ENCODE measurements at places on chromosomes 7 and 10.
A peak's percentile ranks its signal among the peaks of the same experiment; 100 is the strongest.

GRCh38 chr7:140646931-140647647 is 6.5 kb upstream of the DENND2A start:
- peaks cover 34% of the 10 kb centered on the region for H3K27me3 ChIP-seq
- peaks cover 7% of the 10 kb centered on the region for H3K4me1 ChIP-seq
- no peaks in the 10 kb centered on the region for H3K36me3 ChIP-seq
- no peak overlapping the region for H3K4me3 ChIP-seq
- H3K27ac ChIP-seq = no peak overlapping the region
- peak; percentile 42 for DNase-seq

GRCh38 chr7:98240961-98241673 is 10.9 kb downstream of the TECPR1 start:
- H3K36me3 ChIP-seq = peaks cover 76% of the 10 kb centered on the region
- DNase-seq = peak; percentile 43
- H3K4me3 ChIP-seq = no peak overlapping the region
- H3K27me3 ChIP-seq = no peaks in the 10 kb centered on the region

- no peaks in the 10 kb centered on the region for H3K27me3 ChIP-seq
- no peak overlapping the region for H3K27ac ChIP-seq
- H3K4me1 ChIP-seq = no peaks in the 10 kb centered on the region
These were observed 118.6 kb downstream of the CNTNAP2 start for GRCh38 chr7:146235195-146235594.

- H3K27ac ChIP-seq = no peak overlapping the region
- no peak overlapping the region for H3K4me3 ChIP-seq
- peaks cover 81% of the 10 kb centered on the region for H3K27me3 ChIP-seq
These were observed 1.0 kb downstream of the FFAR4 start for GRCh38 chr10:93567277-93568104.

- no peaks in the 10 kb centered on the region for H3K36me3 ChIP-seq
- H3K4me3 ChIP-seq = no peak overlapping the region
- no peak for DNase-seq
- H3K27ac ChIP-seq = no peak overlapping the region
These were observed 30.1 kb downstream of the ENTPD1 start for GRCh38 chr10:95785942-95786669.

- H3K27ac ChIP-seq = no peak overlapping the region
- DNase-seq = peak; percentile 45
- H3K27me3 ChIP-seq = peaks cover 5% of the 10 kb centered on the region
- H3K4me3 ChIP-seq = no peak overlapping the region
These were observed 1.5 kb upstream of the LRRC4 start for GRCh38 chr7:128032605-128033235.

DNA sequence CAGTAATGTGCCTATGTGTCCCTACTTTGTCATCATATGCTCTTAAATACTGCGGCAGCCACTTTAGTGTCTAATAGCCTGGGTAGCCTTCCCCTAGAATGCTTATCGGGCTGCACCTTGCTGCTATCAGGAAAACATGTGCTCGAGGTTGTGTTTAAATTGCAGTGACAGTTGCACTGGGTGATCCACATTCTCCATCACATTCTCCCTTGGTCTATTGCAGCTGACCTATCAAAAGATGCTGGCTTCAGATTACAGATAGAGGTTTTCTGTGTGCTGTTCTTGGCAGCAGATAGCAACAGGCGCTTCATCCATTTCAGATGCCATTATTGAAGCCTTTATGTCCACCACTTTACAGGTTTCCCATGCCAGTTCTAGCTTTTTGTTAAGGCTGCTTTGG is 130.1 kb upstream of the MDFIC start:
- H3K36me3 ChIP-seq = peaks cover 2% of the 10 kb centered on the region
- no peak for DNase-seq
- H3K4me3 ChIP-seq = no peak overlapping the region

GRCh38 chr7:91872928-91873327 is 7.6 kb downstream of the MTERF1 start:
- no peak for DNase-seq
- peaks cover 33% of the 10 kb centered on the region for H3K4me1 ChIP-seq
- H3K27me3 ChIP-seq = no peaks in the 10 kb centered on the region
- H3K27ac ChIP-seq = no peak overlapping the region
- H3K36me3 ChIP-seq = peaks cover 76% of the 10 kb centered on the region

- DNase-seq = peak; percentile 65
- no peaks in the 10 kb centered on the region for H3K36me3 ChIP-seq
- H3K27ac ChIP-seq = no peak overlapping the region
- peaks cover 68% of the 10 kb centered on the region for H3K27me3 ChIP-seq
- no peak overlapping the region for H3K4me3 ChIP-seq
- peaks cover 10% of the 10 kb centered on the region for H3K4me1 ChIP-seq
These were observed 2.2 kb downstream of the CFAP46 start for GRCh38 chr10:132939957-132940790.

GRCh38 chr10:26441491-26442214 is 3.5 kb downstream of the APBB1IP start:
- peak overlapping the region; percentile 75 for H3K4me3 ChIP-seq
- H3K27ac ChIP-seq = peak overlapping the region; percentile 94
- H3K4me1 ChIP-seq = peaks cover 62% of the 10 kb centered on the region
- DNase-seq = no peak
- H3K27me3 ChIP-seq = no peaks in the 10 kb centered on the region

DNA sequence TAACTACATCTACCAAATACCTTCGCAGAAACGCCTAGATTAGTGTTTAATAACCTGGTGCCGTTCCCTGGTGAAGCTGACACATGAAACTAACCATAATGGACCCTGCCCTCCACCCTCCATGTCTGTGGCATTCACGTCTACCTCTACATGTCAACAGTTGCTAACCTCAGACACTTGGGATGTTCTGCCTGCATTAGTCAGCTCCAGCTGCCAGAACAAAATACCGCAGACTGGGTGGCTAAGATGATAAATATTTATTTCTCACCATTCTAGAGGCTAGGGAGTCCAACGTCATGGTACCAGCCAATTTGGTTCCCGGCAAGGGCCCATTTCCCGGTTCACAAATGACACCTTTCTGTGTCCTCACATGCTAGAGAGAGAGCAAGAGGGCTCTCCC is 118.5 kb upstream of the CHST15 start:
- no peaks in the 10 kb centered on the region for H3K4me1 ChIP-seq
- no peak overlapping the region for H3K27ac ChIP-seq
- H3K27me3 ChIP-seq = no peaks in the 10 kb centered on the region
- no peak for DNase-seq

- peaks cover 6% of the 10 kb centered on the region for H3K27me3 ChIP-seq
- no peak for DNase-seq
- H3K4me1 ChIP-seq = no peaks in the 10 kb centered on the region
- no peaks in the 10 kb centered on the region for H3K36me3 ChIP-seq
- no peak overlapping the region for H3K4me3 ChIP-seq
These were observed 212.3 kb downstream of the FANK1 start for GRCh38 chr10:126108693-126109092.

- peaks cover 50% of the 10 kb centered on the region for H3K27me3 ChIP-seq
- H3K4me1 ChIP-seq = no peaks in the 10 kb centered on the region
- H3K27ac ChIP-seq = no peak overlapping the region
- no peaks in the 10 kb centered on the region for H3K36me3 ChIP-seq
These were observed 52.3 kb upstream of the SLC35B4 start for GRCh38 chr7:134368851-134369544.

DNA sequence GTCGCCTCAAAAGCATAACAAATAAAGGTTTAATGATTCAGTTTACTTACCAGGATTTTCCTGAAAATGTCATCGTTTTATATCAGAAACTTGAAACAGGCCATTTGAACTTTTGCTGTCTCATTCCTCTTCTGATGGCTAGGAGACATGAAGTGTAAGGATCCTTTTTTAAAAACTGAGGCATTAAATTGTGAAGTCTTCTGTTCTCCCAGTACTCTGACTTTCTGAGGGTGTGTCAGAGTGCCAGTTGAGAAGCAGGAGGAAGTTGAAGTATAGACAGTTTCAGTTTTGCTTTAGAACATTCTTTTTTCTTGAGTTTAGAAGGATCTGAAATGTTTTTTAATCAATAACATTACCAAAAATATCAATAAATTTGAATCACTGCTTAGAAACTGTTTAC is at the start of gene SAMD9L:
Gene SAMD9L (minus strand): TSS at position 242 of the 400 bp plus-strand sequence. CDS start 12,414 bp downstream, outside the sequence.
- DNase-seq = no peak
- peak within 1 kb of the TSS; percentile 88 for H3K27ac ChIP-seq
- H3K36me3 ChIP-seq = peaks cover 16% of the 10 kb centered on the region
- H3K4me1 ChIP-seq = peaks cover 34% of the 10 kb centered on the region

- no peak overlapping the region for H3K27ac ChIP-seq
- no peaks in the 10 kb centered on the region for H3K36me3 ChIP-seq
These were observed 166.3 kb downstream of the RNLS start for GRCh38 chr10:88416801-88417200.

- no peaks in the 10 kb centered on the region for H3K36me3 ChIP-seq
- no peak overlapping the region for H3K27ac ChIP-seq
- H3K27me3 ChIP-seq = no peaks in the 10 kb centered on the region
These were observed 9.7 kb upstream of the MKRN1 start for GRCh38 chr7:140489026-140489359.

DNA sequence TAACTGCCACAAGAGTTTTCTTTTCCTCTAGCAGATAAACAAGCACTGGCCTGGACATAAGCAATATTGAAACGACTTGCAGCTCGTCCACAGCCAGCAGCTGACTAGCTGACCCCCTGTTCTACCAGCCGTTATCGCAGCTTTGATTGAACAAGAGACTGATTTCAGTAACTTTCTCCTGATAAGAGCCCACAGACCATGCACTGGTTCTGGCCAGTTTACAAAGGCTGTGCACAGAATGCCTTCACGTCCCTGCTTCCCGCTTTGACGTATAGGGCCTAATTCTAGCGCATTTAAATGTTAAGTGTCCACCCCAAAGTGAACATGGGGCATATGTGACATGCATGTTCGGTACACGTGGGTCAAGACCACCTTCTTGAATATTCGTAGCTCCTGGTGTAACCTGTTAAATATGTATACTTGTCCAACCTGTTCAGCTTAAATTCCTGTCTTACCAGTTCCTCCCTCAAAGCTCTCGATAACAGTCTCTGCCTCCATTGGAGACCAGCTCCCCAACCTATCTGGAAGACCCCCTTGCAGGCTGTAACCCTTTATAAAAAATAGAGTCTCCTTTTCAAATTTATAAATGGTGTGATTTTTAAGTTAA is 69.2 kb downstream of the LYZL1 start:
- no peaks in the 10 kb centered on the region for H3K36me3 ChIP-seq
- H3K27ac ChIP-seq = no peak overlapping the region
- H3K27me3 ChIP-seq = no peaks in the 10 kb centered on the region

GRCh38 chr10:45160271-45160670 is 155.1 kb downstream of the OR13A1 start:
- H3K27me3 ChIP-seq = peaks cover 7% of the 10 kb centered on the region
- H3K36me3 ChIP-seq = no peaks in the 10 kb centered on the region
- H3K4me3 ChIP-seq = no peak overlapping the region
- peaks cover 2% of the 10 kb centered on the region for H3K4me1 ChIP-seq

DNA sequence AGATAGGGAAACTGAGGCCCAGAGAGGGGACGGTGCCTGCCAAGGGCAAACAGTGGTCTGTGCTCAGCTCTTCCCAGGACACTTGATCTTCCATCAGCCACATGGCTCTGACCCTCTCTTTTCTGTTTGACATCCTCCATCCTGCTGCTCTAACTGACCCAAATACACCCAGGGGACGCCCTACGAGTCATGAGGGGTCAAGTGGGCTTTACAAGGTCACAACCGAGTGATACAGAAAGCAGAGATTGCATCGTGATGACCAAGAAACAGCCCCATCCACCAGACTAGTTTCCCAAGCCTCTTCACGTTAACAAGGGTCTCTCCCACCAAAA is 131.2 kb upstream of the UNC5B start:
- H3K4me1 ChIP-seq = no peaks in the 10 kb centered on the region
- no peaks in the 10 kb centered on the region for H3K36me3 ChIP-seq
- H3K27me3 ChIP-seq = no peaks in the 10 kb centered on the region
- no peak overlapping the region for H3K4me3 ChIP-seq
- H3K27ac ChIP-seq = no peak overlapping the region

GRCh38 chr10:131266936-131267813 is 44.3 kb downstream of the TCERG1L start:
- no peaks in the 10 kb centered on the region for H3K36me3 ChIP-seq
- H3K4me3 ChIP-seq = no peak overlapping the region
- no peaks in the 10 kb centered on the region for H3K4me1 ChIP-seq
- no peak overlapping the region for H3K27ac ChIP-seq
- H3K27me3 ChIP-seq = no peaks in the 10 kb centered on the region

GRCh38 chr10:99828464-99828863 is 46.0 kb downstream of the ABCC2 start:
- no peaks in the 10 kb centered on the region for H3K27me3 ChIP-seq
- H3K27ac ChIP-seq = no peak overlapping the region
- H3K4me3 ChIP-seq = no peak overlapping the region
- H3K36me3 ChIP-seq = no peaks in the 10 kb centered on the region
- no peaks in the 10 kb centered on the region for H3K4me1 ChIP-seq

DNA sequence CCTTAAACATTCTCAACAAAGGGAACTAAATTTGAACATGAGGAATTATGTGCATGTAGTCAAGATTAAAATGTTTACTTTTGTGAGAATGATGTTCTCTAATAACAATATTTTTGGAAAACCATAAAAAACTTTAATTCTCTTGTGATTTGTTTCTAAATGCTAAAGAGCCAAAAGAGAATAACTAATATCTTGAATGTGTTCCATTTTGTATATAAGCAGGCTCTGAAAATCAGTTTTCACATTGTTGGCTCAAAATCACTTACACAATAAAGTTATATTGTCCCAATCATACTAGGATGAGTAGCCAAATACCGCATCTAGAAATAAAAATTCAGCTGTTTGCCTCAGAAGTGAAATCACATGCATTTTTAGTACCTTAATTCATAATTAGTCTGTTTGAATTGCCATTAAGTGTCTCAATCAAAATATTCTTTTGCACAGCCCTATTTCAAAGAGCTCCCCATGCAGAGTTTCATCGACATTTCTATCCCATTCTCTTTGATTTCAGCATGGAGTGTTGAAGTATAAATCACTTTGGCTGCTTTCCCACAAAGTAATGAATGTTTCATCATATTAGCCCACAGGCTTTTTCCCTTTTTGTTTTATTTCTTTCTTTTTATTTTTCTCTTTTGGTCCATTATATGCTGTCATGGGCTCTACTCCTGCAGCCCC is 420.3 kb upstream of the POM121L12 start:
- no peaks in the 10 kb centered on the region for H3K27me3 ChIP-seq
- DNase-seq = no peak
- H3K4me1 ChIP-seq = no peaks in the 10 kb centered on the region
- no peak overlapping the region for H3K27ac ChIP-seq
- no peak overlapping the region for H3K4me3 ChIP-seq

- H3K4me3 ChIP-seq = no peak overlapping the region
- H3K27me3 ChIP-seq = no peaks in the 10 kb centered on the region
- no peaks in the 10 kb centered on the region for H3K4me1 ChIP-seq
These were observed 700.0 kb upstream of the PCDH15 start for GRCh38 chr10:55500931-55501559.

DNA sequence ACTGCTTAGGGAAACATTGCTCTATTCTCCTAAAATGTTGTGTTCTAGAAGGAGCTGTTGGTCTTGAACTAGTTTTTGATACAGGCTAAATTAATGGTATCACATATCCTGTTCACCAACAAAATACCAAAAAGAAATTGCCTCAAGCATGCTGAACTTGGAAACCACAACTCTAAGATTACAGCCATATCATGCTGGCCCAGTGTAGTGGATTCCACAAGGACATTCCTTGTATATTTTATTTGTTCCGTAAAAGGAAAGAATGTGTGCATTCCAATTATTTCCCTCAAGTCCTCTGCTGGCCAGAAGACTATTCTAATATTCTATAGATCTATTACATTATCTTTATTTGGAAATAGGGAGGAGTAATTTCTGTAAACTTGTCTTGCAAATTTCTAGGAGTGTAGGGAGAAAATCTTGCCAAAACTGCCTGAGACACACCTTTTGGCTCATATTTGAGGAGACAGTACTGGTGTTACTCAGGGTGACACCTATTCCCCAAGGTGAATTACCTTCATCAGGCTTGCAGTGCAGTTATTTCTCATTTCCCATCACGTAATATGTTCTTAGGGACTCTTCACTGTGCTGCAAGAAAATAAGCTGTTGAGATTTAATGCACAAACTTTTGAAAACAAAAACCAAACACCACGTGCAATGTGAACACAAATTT is 1.9 kb upstream of the NEBL start:
- no peaks in the 10 kb centered on the region for H3K27me3 ChIP-seq
- no peak overlapping the region for H3K4me3 ChIP-seq
- H3K36me3 ChIP-seq = no peaks in the 10 kb centered on the region
